ENCODE measurements at places on chromosomes 7 and 10. TPM values are rescaled to one million over a fixed set of nuclear protein-coding genes. Genes with fewer than 3 reads are reported as not detected.

LFNG gene
- total RNA-seq: 6.2 TPM

DRGX gene
- not detected for total RNA-seq

SPDYE2B gene
- total RNA-seq: not detected

LRMDA gene
- total RNA-seq: 5.6 TPM

EBLN1 gene
- not detected for total RNA-seq

SORCS1 gene
- not detected for total RNA-seq

INA gene
- 0.07 TPM for total RNA-seq

CHRM2 gene
- not detected for total RNA-seq

TEX47 gene
- not detected for total RNA-seq

VSTM4 gene
- not detected for total RNA-seq

TMEM176A gene
- total RNA-seq: not detected

STN1 gene
- total RNA-seq: 60.5 TPM

CYP2C19 gene
- 0.50 TPM for total RNA-seq

TSPAN12 gene
- total RNA-seq: 2.1 TPM

CDH23 gene
- total RNA-seq: 0.14 TPM

HTR7 gene
- 23.2 TPM for total RNA-seq

TAS2R4 gene
- 1.0 TPM for total RNA-seq

CYP3A4 gene
- total RNA-seq: not detected
